Thoracic aorta (tissue), 2 donors: ENCODE measurements at places on chromosomes 2 and 18.

GRCh38 chr2:215427585-215427984 lies 8.3 kb downstream of the FN1 start:
- no peak for DNase-seq

DNA sequence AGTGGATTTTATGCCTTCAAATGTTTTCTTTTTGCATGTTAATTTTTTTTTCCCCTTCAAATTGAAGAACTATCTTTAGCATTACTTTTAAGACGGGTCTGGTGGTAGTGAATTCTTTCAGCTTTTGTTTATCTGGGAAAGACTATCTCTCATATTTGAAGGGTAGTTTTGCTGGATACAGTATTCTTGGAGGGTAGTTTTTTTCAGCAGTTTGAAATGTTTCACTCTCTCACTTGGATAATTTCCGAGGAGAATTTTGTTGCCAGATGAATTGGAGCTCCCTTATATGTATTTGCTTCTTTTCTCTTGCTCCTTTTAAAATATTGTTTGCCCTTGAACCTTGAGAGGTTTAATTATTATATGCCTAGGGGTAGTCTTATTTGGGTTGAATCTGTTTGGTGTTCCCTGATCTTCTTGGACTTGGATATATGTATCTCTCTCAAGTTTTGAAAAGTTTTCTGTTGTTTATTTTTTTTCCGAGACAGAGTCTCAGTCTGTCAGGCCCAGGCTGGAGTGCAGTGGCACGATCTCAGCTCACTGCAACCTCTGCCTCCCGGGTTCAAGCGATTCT lies 15.5 kb downstream of the TTLL4 start:
- no peak for DNase-seq

- DNase-seq: no peak
Observed at GRCh38 chr2:227188292-227188691, 23.9 kb downstream of the COL4A3 start.

DNA sequence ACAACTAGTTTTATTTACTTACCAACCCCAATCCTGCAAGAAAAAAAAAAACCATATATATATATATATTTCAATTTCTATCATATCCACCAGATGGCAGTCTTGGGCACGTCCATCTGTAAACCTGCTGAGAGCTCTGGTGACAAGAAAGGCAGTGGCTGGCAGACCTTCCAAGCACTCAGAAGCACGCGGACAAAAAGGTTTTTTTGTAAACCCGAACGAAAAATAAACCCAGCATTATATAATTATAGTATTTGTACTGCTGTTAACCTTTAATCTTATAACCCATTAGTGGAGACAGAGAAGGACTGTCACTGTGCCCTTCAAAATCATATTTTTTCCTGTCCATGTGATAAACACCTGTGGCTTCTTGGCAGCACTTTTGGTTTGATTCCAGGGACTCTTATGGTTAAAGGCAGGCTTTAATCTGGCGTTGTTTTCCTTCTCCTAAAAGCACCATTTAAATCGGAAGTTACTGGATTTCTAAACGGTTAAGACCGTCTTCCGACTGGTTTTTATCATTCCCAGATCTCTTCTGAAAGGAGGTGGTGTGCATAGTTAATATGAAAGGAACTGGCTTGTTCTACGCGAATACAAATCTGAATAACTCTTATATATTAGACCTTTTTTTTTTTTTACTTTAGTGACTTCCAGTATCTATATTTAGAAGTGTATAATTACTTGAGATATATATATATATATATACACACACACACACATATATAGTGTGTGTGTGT lies 31.0 kb upstream of the SLC3A1 start:
- DNase-seq: no peak

- no peak for DNase-seq
Observed at GRCh38 chr2:74599676-74600075, 45.2 kb downstream of the DOK1 start.
